ENCODE measurements at places on chromosomes 4 and X.
A peak's percentile ranks its signal among the peaks of the same experiment; 100 is the strongest.

DNA sequence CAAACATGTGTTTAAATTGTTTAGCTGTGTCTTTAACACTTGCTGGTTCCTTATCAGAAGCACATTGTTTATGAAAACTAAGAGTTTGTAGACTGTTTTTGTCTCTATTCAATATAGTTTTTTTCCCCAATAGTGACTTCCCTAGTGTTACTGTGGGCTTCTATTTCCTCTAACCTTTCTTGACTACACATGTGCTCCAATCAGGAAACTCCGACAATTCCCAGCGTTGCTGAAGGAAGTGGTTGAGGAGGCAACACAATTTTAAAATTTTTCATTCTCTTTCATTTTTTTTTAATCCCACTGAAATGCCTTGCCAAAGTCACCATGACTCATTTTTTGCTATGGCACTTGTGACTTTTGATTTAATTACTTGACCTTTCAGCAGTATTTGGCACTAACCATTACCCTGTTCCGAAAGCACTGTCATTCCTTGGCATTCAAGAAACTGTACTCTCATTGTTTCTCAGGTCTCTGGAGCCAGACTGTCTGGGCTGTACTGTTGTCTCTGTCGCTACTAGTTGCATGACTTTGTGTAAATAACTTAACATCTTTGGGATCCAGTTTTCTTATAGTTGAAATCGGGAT, 67.6 kb upstream of the FREM3 start:
- DNase-seq, result no peak

DNA sequence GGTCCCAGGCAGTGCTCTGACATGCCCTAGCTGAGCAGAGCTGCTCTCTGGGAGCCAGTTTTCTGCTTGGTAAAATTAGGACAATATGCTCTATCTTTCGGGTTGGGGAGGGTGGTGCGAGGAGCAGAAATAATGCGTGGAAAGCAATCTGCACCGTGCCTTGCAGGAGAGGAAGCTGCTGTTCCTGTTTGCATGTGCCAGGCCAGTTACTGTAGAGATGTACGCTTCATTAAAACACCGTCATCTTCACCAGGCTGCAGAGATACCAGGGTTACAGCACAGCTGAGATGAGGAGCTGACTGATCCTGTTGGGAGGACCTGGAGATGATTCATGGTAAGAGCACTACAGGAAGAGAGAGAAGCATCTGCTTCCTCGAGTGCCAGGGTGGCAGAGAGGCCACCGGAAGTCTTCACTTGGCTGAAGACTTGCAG, 29.5 kb upstream of the IRF2 start:
- DNase-seq, result no peak

DNA sequence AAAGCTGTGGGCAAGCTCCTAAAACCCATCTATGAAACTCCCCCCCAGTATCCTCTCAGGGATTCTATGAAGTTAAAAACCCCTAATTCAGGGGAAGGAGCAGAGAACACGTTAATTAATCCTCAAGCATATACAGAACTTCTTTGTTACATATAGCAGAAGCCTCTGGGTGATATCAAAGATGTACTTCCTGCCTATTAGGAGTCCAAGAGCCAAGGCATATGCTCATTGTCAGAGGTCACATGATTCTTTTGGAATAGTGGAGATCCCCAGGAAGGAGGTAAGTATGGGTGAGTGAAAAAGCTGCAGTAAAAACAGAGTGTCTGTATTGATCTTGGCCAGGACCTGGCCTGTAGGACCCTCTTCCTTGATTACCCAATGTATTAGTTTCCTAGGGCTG, 2.9 kb upstream of the SPARCL1 start:
- peak; percentile 15 for DNase-seq

- no peak for DNase-seq
Measured at GRCh38 chr4:72352711-72353110, 216.3 kb downstream of the ADAMTS3 start.

- DNase-seq, result peak; percentile 44
Measured at GRCh38 chr4:69689599-69689998, 36.6 kb upstream of the UGT2A1 start.

DNA sequence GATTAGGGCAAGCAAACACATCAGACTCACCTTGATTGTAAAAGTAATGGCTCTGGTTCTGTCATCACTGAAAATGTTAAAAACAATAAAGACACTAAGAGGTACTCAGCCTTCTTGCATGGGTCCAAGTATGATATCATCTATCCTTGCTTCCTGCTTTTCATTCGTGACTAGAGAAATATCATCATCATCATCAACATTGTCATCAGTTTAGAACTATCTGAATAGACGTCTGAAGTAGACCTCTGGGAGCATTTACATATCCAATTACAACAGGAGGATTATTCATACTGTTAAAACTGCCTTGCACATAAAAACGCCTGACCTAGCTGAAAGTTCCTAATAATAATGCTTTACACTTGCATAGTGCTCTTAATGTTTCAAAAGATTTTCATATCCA, 9.8 kb upstream of the FRAS1 start:
- DNase-seq, result no peak

DNA sequence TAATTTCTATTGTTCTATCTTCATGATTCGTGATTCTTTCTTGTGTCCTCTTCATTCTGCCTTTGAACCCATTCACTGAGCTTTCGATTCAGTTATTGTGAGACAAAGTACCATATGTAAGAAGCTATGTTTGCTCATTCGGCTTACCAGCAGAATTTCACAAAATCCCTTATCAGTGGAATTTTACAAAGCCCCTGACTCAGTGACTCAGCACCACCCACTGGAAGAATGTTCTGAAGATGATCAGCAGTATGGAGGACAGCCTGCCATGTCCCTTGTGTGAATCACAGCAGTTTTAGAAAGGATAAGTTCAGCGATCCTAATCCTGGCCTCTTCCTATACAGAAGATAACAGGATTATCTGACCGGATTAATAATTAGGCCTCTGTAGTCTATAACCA, 5.8 kb upstream of the UXT start:
- no peak for DNase-seq

GRCh38 chr4:153222707-153223426, 18.6 kb downstream of the TRIM2 start:
- DNase-seq, result no peak

DNA sequence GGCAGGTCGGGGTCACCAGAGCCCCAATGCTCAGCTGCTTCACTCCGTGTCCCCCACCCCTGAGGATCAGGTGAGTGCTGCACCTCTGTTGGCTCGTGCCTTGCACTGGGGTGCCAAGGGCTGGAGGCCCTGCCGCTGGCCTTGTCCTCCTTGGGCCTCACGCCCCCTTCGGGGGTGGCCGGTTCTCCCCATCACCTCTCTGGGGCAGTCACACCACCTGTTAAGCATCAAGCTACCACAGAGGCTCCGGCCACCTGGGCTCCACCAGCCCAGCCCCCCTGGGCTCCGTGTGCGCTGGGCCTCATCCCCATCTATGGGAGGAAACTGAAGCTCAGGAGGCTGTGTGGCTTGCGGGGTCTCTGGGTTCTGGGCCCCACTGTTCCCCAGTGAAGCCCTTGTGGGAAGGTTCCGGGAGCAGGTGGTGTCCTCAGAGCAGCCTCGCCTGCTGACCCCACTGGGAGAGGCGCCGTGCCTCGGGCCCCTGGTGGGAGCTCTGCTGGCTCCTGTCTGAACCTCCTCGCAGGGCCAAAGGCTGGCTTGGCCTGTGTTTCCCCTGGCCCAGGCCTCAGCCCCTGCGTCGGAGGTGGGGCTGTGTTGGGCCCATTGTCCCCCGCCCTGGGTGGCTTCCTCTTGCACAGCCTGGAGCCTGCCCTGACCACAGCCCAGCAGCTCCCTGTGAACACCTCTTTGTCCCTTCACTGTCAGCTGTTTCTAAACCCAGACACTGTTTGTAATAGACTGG, 30.8 kb downstream of the DOK7 start:
- no peak for DNase-seq

DNA sequence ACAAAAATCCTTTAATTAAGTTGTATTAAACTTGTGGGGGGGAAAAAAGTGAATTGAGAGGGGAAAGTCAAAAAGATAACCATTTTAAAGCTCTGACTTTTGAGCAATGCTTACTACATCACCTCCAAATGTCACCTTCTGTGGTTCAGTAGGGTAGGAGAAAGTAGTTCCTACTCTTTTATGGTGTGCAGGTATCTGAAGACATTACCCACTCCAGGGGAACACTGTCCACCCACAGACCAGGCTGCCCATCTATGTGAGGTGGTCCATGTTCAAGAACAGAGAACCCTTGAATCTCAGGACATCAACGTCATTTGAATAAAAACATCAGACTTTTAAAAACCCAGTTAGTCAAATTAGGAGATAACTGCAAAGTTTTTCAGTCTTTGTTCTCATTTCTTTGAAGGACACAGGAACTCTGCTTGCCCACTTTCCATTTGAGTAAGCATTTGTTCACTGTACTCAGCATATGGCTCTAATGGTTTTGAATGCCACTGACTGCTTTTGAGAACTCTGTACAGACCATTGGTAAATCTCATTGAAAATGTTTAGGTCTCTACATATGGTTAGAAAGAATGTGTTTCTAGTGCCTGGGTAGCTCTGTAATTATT, 18.4 kb downstream of the NMU start:
- no peak for DNase-seq

- no peak for DNase-seq
Measured at GRCh38 chr4:143554728-143555597, 41.5 kb downstream of the SMARCA5 start.

DNA sequence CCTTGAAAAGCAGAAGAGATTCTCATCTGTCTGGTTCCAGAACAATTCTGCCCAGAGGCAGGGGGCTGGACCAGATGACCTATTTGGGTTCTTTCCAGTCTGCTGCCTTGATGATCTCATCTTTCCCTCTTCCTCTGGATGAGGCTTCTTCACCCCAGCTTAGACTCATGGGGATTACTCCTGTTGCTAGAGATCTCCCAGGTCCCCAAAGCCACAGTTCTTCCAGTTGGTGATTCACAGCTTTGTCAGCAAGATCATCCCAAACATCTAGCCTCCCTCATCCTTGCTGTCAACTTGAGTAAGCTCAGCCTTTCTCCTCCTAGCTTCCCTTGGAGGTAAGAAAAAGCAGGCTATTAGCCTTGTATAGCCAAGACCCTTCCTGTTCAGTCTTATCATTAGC, 64.2 kb upstream of the PJA1 start:
- DNase-seq, result no peak

DNA sequence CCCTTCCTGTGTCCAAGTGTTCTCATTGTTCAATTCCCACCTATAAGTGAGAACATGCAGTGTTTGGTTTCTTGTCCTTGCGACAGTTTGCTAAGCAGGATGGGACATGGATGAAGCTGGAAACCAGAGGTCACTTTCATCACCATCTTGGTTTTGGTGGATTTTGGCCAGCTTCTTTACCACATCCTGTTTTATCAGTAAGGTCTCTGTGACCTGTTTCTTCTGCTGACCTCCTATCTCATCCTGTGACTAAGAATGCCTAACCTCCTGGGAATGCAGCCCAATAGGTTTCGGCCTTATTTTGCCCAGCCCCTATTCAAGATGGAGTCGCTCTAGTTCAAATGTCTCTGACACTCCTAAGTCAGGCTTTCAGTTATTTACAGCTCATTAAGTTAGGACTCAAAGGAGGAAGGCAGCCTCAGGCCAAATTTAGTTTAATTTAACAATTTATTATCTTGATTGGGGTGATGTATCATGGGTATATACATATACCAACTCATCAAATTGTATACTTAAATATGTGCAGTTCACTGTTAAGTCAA, 169.9 kb upstream of the NDP start:
- no peak for DNase-seq

DNA sequence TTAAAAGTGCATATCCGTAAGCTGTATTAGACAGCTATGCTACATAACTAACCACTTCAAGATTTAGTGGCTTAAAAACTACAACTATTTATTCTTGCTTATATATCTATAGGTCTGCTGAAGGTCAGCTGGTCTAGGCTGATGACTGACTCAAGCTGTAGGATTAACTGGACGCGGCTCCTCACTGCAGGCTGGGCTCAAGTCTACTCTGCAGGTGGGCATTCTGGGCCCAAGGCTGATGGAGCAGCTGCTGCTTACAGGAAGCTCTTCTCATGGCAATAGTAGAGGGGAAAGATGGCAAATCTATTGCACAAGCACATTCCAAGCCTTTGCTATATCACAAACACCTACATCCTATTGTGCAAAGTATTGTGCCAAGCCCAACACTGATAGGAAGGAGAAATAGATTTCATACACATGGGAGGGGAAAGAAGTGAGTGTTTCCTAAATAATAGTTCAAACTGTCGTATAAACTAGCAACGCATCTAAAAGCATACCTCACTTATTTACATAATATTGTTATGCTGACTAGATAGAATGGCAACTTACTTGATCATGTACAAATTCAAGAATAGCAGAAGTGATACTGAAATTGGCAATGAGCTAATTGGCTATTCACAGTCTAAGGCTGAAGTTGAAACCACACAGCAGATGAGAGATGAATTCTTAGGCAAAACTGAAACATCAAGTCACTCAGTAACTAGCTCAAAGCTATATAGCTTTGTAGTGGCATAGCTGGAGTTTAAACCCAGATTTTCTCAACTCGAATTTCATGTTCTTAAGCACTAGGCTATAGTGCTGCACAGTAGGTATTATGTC, 263.8 kb downstream of the NKX6-1 start:
- DNase-seq, result no peak

- DNase-seq, result no peak
Measured at GRCh38 chrX:42739258-42739657, 38.7 kb downstream of the PPP1R2C start.

GRCh38 chr4:105002278-105002677, 144.4 kb upstream of the TET2 start:
- no peak for DNase-seq

- DNase-seq, result peak; percentile 13
Measured at GRCh38 chr4:145679991-145680455, at the start of gene C4orf51. Gene C4orf51 (plus strand): TSS chr4:145680146. CDS start chr4:145680204, 58 bp downstream.

- DNase-seq, result no peak
Measured at GRCh38 chrX:3244955-3245354, 101.5 kb downstream of the MXRA5 start.

- peak; percentile 33 for DNase-seq
Measured at GRCh38 chrX:115679460-115679859, 118.5 kb downstream of the PLS3 start.

Data from NCI-H1105 treated with DMSO at 0.1 percent for 48 hours (cell line).